Cortex of kidney (tissue), 1 donor: ENCODE measurements at places on chromosomes 1 and 21.

DNA sequence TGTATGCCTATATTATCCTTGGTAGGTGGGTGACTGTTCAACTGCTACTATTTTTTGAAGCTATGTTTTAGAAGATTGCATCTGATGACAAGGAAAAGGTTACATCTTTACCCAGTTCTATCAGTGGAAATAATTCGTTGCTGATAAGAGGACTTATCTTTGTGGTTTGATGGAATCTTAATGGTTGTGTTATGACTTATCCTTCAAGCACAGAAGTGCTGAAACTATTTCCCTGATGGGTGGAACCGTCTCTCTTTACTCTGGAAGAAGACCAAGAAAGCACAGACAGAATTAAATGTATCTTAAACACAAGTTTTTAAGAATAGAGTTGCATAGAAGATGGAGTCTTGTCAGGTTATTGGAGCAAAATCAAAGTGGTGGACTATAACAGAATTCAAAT, 437.7 kb upstream of the KAZN start:
- DNase-seq = no peak

DNA sequence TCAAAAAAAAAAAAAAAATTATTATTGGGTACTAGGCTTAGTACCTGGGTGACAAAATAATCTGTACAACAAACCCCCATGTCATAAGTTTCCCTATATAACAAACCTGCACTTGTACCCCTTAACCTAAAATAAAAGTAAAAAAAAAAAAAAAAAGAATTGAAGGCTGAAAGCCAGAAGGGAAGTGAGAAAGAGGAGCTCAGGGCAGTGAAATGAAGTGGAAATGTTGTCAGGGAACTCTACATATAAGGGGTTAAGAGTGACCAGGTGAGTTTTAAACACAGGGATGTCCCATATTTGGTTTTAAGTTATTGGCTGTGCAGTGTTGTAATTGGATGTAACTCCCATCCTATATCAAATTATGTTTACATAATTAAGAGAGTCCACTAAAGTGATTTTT, 85.7 kb upstream of the ABCD3 start:
- no peak for DNase-seq

GRCh38 chr1:225651872-225652728, 823 bp downstream of the ENAH start:
- DNase-seq = no peak

DNA sequence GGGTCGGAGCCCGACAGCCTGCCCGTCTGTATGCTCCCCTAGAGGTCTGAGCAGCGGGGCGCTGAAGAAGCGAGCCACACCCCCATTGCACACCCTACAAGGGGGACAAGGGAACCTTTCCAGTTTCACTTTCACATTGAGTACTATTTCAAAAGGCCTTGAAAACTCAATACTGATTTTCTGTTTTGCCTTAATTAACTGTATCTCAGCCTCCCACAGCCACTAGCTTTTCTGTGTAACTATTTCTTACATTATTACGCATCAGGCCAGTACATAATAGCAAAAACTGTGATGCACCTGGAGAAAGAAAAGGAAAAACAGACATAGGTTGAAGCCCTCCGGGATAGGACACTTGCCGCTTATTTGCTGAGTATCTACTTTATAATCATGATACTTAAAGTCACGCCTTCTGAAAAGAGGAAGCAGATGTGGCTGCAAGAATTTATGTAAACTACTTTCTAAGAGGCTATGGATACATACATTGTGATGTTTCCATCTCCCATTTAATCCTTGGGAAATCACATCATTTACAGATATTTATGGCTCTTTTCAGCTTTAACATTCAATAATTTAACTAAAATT, 1719.5 kb downstream of the MRPL39 start:
- no peak for DNase-seq

DNA sequence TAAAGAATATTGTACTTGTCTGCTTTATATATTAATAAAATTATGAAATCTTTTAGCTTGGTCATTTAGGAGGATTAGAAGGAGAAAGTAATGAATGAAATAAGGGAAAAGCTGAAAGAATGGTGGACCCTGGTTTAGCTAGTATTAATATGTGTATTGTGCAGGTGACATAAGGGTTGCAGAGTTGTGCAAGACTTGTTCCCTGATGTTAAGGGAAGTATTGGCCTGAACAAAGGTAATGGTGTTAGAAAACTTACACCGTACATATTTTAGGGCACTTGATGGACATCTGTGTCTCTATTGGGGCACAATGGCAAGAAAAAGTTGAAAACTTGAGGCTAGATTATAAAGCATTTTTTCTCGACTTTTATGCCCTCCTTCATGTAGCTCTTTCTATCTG, 32.2 kb downstream of the SOAT1 start:
- no peak for DNase-seq

DNA sequence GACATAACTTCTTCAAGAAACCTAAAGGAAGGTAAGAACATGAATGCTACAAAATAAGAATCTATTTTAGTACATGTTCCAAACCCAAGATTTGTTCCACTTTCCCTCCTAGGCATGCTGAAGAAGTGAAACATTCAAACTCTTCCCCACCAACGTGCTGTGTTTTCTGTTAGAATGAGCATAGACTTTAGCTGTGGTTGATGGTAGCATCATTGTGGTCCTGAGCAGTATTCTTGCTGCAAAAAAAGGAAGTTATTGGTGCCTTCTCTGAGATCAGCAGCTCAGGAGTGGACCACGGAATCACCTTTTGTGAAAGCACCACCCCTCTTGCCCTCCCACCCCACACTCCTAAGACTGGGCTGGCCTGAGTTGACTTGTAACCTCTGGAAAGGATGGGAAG, 100.4 kb upstream of the POGK start:
- DNase-seq = no peak

- DNase-seq = no peak
Observed at GRCh38 chr21:15531986-15532385, 197.8 kb upstream of the USP25 start.

DNA sequence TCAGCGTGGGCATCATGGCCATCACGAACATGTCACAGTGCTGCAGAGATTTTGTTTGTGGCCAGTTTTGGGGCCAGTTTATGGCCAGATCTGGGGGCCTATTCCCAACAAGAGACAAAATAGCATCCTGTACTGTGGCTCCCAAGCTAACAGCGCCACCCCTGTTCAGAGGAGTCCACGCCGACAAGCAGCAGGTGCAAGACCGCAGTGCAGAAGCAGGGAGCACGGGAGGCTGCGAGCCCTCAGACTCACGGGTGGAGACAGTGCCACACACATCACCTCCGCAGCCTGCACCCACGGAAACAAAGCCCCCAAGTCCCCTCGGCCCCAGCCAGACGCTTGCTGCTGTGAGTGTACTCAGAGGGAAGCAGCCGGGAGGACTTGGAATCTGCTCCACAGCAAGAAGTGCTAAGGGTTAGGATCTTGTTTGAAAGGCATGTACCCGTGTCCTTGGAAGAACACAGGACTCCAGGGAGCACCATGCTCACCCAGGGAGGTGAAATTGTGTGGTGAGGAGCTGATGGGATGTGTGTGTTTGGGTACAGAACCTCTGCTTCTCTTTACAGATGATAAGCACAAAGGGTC, 7.1 kb downstream of the TCP10L start:
- no peak for DNase-seq

DNA sequence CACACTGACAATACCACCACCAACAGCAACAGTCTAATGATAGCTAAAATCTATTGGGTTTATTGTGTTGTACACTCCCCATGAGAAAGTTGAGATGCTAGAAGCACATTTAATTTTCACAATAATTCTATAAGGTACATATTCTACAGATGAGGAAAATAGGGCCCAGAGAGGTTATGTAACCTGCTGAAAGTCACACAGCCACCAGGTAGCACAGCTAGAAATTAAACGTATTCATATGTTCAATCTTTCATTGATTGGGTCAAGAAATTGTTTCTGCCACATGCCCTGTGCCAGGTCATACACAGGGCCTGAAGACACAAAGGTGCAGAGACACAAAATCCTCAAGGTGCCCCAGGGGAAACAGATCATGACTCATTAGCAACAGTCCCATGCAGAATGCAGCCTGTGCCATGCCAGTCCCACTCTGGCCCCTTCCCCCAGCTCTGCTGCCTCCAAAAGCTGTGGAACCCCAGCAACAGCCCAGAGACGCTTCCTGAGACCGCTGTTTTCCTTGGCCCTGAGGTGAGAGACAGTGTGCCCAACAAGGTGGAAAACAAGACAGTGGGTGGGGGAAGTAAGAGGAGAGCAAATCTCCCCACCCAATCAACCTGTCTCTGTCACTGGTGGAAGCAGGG, 32.1 kb downstream of the GJA4 start:
- no peak for DNase-seq

- no peak for DNase-seq
Observed at GRCh38 chr1:15016526-15016925, 137.0 kb upstream of the TMEM51 start.

DNA sequence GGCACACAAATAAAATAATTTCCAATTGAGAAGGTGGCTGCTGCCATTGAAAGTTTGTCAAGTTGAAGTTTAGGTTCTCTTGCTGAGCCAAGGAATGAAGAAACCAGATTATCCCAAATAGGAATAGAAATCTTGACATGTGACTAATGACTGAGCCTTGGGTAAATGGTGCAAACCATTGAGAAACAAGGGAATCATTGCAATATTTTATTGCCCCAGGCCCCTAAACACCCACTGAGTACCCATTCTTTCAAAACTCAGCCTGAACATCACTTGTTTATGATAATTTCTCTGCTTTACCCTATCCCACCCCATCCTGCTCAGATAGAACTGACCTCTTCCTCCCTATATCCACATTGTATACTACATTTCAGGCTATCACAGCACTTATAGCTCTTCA, 46.6 kb upstream of the VTCN1 start:
- DNase-seq = no peak

- no peak for DNase-seq
Observed at GRCh38 chr1:150115121-150115520, 34.6 kb upstream of the PLEKHO1 start.

DNA sequence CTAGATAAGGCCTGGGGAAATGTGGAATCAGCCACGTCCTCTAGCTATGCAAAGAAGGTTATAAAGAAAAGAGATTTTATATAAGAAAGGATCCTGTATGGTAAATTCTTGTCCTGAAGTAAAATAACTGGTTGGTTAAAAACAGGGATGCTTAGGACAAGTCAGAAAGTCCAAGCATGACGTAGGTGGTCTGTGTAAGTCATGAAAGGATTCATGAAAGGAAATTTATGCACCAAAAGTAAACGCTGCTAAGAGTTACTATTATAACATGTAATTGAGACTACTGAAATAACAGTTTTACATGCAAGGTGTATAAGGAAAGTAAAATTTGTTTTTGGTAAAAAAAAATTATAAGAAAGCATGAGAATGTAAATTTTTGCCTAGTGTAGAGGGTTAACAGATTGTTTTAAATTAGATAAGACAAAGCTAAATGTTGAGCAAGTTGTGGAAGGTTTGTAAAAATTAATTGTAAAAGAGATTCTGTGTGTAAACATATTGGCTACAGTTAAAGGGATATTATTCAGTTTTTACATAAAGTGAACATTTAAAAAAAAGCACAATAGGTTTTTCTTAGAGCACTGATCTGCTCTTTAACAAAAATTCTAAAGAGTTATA, 43.9 kb downstream of the PIGK start:
- DNase-seq = no peak

DNA sequence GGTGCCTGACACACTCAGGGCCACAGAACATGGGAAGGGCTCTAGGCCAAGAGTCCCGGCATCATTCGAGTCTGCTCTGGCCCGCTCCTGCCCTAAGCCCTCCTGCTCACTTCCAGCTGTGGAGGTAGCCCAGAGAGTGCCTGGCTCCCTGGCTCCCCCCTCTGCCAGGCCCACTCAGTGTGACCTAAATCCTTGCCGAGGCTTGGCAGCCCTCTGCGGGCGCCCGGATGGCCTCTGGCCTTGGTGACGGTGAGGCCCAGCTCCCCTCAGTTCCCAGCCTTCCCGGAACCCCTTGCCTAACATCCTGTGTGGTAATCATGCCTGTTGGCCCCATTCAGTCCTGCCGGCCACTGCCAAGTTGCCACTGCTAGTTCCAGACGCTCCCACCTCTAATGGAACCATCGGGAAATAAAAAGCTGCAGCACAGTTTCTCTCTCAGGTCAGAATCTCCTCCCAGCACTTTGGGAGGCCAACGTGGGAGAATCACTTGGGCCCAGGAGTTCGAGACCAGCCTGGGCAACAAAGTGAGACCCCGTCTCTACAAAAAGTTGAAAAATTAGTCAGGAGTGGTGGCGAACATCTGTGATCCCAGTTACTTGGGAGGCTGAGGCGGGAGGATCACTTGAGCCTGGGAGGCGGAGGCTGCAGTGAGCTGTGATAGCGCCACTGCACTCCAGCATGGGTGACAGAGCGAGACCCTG, 1.2 kb upstream of the H6PD start:
- DNase-seq = no peak

- DNase-seq = no peak
Observed at GRCh38 chr1:226490426-226490809, 58.1 kb upstream of the STUM start.

- DNase-seq = no peak
Observed at GRCh38 chr1:22651941-22652856, 837 bp upstream of the C1QB start.

DNA sequence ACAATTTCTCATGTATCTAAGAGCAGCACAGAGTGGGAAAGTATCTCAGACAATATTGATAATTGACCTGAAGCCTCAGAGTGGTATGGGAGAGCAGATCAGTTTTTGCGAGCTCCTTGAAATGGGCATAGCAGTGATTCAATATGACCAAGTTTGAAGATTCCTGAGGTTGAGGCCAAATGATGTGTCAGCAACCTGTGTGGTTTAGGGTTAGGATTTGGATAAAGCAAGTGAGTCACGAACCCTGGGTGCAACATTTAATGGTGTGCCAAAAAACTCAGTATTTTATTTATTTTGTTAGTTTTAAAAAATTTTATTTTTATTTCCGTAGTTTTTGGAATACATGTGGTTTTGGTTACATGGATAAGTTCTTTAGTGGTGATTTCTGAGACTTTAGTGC, 92.5 kb upstream of the C21orf91 start:
- DNase-seq = no peak

- no peak for DNase-seq
Observed at GRCh38 chr1:167687919-167688519, 33.8 kb upstream of the MPZL1 start.

DNA sequence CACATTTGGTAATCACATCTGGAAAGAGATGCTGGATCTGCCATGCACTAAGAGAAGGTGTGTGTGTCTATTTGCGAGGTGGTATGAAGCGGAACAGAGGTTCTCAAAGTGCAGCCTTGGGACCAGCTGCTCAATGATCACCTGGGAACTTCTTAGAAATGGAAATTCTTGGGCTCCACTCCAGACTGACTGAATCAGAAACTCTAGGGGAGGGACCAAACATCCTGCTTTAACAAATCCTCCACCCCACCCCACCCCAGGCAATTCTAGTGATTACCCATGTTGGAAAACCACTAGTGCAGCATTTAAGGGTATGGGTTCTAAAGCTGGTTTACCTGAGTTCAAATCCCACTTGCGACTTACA, 143.9 kb upstream of the JUN start:
- DNase-seq = no peak
